HuH-7 (cell line): ENCODE measurements at places on chromosomes 5 and 9.

DNA sequence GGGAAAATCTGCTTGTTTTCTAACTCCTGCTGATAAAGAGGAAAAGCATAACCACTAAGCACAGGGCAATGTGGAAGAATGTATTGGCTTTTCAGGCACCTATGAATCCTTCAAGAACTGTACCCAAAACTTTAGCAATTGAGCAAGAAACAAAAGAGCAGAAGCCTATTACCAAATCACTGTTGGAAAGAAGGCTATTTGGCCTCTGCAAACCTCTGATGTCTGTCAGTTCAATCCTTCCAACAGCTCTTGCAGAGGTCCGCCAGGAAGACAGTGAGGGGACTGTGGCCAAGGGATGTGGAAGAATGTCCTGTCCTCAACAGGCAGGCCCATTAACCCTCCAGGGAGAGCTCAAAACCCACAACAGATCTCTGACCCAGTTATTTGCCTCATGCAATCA, 328.6 kb downstream of the ENC1 start:
- DNase-seq, result no peak

DNA sequence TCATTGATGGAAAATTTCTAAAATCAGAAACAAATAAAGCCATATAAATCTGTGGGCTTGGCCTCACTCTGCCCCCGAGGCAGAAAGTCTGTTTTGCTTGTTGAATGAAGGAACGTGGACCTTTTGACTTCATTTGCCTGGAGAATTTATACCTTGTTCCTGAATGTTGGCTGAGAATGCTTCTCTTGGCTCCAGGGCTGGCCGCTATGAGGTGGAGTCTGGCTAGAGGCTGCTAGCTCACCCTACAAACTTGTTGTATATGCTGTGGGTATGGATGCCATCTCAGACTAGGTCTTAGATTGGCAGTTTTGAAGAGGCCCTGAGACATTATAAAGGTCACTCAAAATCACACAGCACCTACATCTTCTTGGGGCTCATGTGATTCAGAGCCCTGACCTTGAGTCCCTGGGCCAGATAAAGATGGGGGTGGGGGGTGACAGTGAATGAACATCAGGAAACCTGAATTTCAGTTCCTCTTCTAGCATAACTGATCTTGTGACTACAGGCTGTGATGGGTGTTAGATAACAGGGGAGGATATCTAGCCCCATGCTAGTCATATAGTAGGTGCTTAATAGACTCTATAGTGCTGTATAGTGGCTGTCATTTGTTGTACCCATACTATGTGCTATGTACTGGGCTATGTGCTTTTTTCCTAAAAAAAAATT, 2.8 kb downstream of the GM2A start:
- no peak for DNase-seq

- no peak for DNase-seq
Observed at GRCh38 chr5:5585751-5586341, 163.4 kb downstream of the ICE1 start.

DNA sequence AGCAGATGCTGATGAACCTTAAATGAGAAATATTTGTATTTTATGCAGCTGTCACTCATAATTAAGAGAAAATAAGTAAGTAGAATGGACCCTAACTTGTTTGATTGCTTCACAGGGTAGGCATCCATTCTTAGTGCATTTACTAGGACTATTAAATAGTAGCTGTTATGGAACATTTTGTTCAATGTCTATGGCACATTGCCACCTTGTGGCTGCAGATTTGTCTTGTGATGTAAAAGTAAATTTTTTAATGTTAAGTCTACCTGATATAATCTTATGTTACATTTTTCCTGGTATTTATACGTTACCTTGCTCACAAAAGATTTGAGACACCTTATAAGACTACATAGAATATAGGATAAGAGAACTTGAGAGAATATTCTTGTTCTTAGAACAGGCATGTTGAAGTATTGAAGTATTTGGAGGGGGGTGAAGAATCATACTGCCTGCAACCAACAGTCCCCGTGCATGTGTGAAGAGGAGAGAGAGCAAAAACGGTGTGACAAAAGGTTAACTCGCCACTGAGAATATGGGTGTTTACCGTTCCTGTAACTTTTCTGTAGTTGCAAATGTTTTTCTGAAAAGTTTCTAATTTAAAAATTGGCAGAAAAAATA, 161.1 kb downstream of the MAST4 start:
- DNase-seq, result peak; percentile 32

DNA sequence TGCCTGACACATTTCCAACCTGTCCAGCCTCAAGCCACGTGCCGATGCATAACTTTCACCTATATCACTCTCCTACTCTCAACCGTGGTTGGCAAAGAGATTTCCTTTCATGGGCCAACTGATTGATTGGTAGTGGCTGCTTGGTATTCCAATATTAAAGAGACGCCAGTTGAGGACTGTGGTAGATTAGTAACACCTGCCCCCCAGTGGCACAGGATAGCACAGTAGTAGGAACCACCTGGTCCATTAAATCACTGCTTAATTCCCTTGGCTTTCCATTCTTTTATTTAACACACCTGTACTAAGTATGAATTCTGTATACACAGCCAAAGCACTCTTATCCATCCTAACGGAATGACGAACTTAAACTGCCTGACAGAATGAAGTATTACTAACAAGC, 19.1 kb upstream of the FOXB2 start:
- no peak for DNase-seq

DNA sequence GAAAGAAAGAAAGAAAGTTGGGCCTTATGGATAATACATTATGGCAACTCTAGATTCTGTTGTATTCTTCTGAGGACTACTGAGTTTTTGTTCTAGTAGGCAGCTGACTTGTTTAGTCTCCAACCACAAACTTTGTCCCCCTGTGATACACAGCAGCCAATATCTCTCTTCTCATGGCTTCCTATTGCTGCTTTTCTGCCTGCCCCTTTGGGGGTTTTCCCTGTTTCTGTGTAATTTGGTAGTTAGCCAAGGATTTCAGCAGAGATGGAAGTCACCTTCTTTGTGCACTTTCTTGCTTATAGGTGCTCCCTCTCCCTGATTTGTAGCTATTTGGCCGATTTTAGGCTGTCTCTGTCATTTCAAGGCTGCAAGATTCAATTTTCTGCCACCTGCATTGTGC, 109.6 kb downstream of the FGF1 start:
- no peak for DNase-seq

GRCh38 chr9:123996731-123997421, 14.7 kb upstream of the LHX2 start:
- DNase-seq, result no peak

- DNase-seq, result no peak
Observed at GRCh38 chr9:80282766-80283165, 711.0 kb downstream of the TLE4 start.

- no peak for DNase-seq
Observed at GRCh38 chr9:90881648-90882047, 80.0 kb downstream of the SYK start.

GRCh38 chr9:134833294-134833880, 47.2 kb upstream of the FCN2 start:
- DNase-seq, result no peak

GRCh38 chr5:170312301-170312595, 14.7 kb upstream of the LCP2 start:
- no peak for DNase-seq

DNA sequence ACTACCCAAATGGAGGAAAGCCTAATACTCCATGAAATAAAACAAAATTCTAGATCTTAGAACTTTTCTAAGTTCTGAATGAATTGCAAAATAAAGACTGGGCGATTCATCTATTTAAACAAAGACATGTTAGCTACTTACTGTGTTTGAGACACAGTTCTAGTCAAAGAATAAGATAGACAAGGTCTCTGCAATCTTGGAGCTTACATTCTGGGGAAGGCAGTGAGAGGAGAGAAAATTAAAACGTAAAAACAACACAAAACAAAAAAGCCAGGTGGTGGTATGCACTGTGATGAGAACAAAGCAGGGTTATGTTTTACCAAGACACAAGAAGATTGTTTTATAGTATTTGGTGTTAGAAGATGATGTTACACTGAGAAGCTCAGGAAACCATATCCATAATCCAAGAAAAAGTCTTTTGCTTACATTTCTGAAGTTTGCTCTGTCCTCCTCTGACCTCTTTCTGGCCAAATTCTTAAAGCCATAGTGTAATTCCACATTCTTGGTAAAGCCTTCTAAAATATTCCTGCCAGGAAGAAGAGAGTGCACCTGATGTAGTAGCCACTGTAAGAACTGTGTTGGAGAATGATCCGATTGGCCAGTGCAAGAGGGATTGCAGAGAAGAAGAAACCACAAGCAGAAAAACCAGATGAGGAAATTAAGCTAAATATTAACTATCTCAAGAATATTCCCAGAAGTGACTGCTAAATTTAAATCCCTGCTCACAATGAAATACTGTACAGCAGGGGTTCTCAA, 218.4 kb downstream of the PCSK1 start:
- peak; percentile 10 for DNase-seq

DNA sequence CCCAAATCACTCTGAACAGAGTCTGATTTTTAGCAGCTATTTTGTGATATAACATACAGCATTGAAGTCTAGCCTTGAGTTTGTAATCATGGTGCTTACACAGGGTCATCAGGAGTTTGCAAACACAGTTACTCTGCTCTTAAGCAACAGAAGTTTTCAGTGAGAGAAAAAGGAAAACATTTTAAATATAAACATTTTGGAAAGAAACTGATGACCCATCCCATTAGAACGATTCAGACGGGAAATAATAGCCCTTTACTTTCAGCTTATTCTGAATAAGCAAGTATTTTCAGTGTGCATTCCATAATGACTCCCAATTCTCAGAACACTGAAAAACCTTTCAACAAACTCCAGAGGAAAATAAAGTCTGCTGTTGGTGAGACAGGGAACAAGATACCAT, 46.7 kb upstream of the TMC1 start:
- no peak for DNase-seq

DNA sequence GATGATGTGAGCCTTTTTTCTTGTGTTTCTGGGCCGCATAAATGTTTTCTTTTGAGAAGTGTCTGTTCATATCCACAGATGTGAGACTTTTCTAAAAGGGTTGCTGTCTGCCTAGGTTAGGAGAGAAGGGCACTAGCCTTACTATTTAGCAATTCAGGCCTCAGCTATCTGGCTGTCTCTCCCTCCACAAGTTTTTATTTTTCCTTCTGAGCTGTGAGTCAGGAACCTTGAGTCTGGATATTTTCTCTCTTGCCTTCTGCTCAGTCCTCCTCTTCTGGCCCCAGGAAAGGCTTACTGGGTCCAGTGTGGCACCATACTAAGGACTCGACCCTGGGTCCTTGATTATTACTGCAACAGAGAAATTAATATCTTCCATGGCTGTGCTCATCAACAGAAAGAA, 187.6 kb downstream of the CSNK1G3 start:
- DNase-seq, result no peak

DNA sequence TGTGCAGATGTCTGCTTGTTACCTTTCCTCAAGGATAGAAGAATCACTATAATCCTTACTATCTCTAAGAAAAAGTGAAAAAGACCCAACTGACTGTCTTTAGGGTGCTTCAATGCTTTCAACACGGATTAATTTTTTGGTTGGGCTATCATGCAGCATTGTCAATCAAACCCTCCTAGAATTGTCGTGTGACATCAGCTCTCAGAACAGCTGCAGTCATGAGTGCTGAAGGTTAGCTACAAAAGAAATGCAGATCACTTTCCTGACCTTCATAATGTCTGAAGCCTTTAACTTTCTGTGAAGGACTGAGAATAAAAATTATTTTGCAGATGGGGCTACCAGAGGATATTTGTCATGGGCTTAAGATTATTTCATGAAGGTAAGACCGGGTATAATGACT, 107.9 kb upstream of the EFNA5 start:
- no peak for DNase-seq

DNA sequence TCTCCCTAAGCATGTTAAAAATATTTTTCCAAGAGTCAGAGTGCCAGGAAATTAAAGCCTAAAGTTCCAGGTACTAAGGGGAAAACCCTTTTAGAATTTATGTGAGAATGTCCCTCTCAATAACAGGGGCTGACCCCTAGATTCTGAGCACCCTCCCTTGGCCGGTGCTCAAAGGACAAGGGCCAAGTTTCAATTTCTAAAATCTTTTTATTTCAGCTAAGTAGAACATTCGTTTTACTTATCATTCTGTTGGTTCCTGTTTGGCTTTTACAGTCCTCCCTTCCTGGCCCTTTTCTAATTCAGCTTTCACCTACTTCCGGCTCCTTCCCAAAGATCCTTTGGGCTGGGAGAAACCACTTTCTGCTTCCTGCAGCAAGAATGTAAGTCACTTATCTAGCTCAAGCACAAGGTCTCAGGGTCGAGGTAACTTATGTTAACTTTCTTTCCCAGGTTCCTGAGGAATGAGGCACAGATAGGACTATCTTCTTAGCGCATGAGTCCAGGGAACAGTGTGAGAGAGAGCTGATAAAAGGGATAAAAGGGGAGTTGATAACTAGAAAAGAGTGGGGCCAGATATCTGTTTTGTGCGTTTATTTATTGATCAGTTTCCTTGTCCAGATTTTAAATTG, 34.6 kb upstream of the F2RL2 start:
- no peak for DNase-seq

- DNase-seq, result no peak
Observed at GRCh38 chr5:108529381-108529780, 147.5 kb upstream of the FBXL17 start.

DNA sequence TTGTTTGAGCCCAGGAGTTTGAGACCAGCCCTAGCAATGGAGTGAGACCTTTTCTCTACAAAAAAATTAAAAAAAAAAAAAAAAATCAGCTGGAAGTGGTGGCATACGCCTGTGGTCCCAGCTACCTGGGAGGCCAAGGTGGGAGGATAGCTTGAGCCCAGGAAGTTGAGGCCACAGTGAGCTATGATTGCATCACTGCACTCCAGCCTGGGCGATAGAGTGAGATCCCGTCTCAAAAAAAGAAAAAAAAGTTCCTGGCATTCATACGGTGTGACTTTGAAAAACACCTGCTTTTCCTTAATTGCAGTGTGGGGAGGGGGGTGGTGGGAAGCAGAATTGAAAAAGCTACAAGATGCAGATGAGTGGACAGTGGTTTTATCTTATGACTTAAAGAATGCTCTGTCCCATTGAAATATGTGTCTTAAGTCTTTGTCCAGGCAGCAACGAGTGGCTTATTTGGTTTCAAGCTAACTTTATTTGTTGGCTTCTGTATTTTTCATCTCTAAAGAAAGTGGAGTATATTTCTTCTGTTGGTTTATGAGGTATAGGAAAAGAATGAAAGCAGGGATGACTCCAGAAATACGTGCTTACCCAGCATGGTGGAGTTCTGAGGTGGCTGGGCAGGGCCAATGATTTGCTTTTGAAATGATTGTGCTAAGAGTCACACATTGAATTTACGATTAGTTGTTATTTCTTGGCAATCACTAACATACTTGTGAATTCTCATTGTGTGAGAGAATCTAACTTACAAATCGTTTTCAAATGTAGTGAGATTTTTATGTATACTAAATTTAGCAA, 27.8 kb downstream of the ROPN1L start:
- DNase-seq, result no peak

GRCh38 chr9:117204971-117205370, 209.9 kb downstream of the ASTN2 start:
- DNase-seq, result no peak

GRCh38 chr5:82570-82969, 9.4 kb upstream of the PLEKHG4B start:
- DNase-seq, result no peak

DNA sequence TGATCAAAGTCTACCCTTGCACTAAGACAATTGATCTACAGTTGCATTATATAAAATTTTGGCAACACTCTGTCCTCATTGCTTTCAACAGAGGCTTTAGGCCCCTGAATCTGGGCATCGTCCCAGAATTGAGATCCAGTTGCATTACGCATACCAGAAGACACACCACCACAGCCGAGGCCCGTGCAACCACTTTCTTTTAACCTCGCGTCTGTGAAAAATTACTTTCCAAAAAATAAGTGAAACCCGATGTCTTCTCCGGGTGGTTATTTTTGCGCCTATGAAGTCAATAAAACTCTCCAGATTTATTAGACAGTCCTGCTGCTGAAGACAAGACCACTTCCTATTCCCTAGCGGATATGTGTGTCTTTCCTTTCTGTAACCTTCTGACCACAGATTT, 52.1 kb upstream of the NFIB start:
- DNase-seq, result no peak
